ENCODE measurements at places on chromosomes 16 and 17.

- no peak for DNase-seq
Measured at GRCh38 chr16:1916640-1916990, 1.6 kb downstream of the HS3ST6 start.

GRCh38 chr17:68106085-68106484, 70.5 kb downstream of the KPNA2 start:
- no peak for DNase-seq

GRCh38 chr17:74892013-74892841, 1.2 kb downstream of the FADS6 start:
- DNase-seq: no peak

DNA sequence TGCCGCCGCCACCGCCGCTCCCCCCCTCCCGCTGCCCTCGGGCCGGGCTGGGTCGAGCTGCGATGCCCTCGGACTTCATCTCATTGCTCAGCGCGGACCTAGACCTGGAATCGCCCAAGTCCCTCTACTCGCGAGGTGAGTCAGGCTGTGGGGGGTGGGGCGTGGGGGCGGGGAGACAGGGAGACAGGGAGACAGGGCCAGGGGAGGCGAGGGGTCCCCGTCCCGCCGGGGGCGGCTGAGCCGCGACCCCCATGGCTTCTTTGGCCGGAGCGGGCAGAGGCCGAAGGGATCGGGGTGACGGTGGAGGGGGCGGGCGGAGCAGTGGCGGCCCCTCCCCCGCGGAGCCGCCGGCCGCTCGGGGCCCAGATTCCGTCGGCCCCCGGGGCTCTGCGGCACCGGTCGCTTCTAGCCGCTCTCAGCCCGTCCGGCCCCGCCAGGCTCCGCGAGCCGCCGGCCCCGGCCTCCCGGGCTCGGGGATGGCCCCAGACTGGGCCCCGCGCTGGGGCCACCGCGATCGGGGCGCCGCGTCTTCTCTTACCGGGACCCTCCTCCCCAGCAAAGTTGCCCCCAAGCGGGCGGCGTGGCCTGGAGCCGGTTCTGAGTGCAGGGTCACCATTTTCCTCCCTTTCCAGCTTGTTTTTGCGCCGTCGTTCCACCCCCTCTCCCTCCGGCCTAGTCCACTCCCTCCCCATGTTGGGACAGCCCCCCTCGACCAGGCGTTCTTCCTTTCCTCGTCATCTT, 644 bp downstream of the NFAT5 start:
- no peak for DNase-seq
